ENCODE measurements at places on chromosomes 7 and 10.

DNA sequence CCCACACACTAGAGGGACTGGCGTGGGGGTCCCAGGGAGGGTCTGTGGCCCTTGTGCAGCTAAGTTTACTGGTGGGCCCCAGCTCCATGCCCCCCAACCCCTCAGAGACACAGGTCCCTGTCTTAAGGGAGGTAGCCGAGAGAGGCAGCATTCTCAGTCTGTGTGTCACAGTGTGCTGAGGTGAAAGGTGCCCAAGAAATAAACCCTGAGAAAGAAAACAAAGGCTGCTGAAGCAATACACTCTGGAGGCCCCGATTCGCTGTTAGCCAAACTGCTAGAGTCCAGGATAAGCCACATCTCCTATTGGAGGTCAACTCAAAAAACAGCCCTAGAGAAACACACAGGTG lies 28.6 kb upstream of the NDST2 start:
- peak; percentile 24 for DNase-seq

- peak; percentile 56 for DNase-seq
These were observed 13.0 kb downstream of the MXI1 start for GRCh38 chr10:110220398-110220797.

DNA sequence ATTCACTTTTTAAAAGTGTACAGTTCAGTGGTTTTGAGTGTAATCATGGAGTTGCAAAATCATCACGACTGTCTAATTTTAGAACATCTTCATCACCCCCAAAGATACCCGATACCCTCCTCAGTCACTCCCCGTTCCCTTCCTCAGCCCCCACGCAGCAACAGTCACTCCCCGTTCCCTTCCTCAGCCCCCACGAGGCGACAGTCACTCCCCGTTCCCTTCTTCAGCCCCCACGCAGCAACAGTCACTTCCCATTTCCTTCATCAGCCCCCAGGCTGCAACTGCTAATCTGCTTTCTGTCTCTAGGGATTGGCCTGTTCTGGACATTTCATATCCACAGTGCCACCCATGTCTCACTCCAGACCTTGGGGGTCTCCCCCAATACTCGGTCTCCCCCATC lies 161.6 kb upstream of the PPP2R2D start:
- DNase-seq = no peak

DNA sequence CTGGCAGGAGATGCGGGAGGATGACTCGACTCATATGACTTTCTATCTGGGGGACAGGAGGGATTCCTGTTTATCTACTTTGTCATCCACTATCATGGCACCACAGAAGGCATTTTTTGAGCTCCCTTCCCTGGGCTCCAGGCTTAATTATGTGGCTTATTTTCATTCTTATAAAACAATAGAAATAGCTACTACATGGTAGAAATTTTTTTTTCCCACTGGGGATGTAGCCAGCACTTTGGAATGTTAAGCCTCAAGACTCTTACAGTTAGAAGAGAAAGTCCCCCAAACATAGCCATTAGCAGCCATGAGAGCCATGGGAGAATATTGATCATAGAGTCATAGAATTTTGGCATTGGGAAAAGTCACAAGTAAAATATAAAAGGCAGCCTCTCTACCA lies 14.6 kb upstream of the FAM180A start:
- DNase-seq = no peak

DNA sequence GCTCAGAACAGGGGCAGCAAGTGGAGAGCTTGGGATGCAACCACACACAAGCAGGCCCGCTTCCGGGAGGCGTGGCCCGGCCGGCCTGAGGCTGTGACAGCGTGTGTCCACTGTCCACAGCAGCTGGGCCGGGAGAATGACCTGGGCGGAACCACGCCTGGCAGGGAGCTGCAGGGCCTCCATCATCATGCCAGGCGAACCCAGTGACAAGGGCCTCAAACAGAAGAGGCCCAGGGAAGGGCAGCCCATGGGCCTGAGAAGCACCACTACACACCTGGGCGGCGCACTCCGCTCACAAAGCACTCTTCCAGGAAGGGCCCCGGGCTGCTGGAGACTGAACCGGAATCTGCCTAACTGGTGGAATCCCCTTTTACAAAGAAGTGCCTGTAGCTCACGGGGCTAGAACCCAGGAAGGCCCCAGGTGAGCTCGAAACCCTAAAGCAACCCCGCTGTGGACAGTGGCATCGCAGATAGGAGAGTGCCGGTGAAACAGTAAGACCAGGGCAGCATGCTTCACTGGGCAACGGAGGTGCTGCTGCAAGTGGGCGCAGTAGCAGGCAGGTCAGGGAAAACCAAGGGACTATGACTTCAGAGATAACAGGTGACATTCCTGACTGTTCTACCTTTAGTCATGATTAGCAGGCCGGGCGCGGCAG lies 66.0 kb downstream of the MAD1L1 start:
- peak; percentile 78 for DNase-seq

DNA sequence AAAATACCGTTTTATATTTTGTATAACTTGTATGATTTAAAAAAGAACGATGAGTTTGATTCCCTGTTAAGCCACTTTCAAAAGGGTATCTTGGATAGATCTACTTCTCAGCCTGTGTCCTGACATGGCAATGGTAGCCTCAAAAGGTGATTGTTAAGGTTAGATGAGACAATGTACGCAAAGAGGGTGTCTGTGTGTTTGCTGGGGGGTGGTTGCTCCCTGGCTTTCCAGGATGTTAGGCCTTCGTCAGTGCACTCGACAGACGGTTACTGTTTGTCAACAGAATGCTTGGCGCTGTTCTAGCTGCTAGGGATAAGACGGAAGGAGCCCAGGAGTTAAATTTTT lies 90.3 kb downstream of the NEURL1 start:
- DNase-seq = no peak

- no peak for DNase-seq
These were observed 12.5 kb upstream of the SRGN start for GRCh38 chr10:69075431-69075830.

DNA sequence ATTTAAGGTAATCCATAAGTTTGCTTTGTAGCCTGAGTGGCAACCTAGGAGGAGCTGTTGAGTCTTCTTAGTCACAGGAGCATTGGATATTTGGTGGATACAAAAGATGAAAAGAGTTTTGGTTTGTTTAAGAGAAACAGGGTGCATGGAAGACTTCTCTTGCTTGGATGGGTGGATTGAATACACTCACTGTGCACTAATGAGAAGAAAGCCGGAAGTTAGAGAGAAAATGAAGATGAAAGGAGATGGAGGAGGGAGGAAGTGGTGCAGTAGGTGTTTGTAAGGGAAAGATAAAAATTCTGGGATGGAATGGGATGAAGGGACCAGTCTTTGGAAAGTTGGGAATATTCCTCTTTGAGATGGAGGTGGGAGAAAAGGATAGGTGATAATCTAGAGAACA lies 7.7 kb downstream of the MDFIC start:
- no peak for DNase-seq

GRCh38 chr7:44484482-44485313 lies 5.8 kb downstream of the NUDCD3 start:
- no peak for DNase-seq

DNA sequence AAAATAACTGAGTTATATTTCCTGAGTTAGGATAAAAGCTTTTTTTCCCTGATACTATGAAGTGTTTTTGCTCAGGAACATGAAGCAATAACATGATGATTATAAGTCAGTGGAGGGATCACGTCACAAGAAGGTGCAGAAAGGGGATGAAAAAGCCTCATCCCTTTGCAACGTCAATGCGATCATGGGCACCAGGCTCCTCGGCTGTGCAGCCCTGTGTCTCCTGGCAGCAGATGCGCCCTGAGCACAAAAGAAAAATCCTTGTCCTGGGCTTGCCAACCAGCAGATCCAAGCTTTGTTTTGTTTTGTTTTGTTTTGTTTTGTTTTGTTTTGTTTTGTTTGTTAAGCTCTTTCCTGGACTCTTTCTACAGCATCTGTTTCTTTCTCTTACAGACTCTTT lies 103.5 kb upstream of the PRSS1 start:
- DNase-seq = no peak

DNA sequence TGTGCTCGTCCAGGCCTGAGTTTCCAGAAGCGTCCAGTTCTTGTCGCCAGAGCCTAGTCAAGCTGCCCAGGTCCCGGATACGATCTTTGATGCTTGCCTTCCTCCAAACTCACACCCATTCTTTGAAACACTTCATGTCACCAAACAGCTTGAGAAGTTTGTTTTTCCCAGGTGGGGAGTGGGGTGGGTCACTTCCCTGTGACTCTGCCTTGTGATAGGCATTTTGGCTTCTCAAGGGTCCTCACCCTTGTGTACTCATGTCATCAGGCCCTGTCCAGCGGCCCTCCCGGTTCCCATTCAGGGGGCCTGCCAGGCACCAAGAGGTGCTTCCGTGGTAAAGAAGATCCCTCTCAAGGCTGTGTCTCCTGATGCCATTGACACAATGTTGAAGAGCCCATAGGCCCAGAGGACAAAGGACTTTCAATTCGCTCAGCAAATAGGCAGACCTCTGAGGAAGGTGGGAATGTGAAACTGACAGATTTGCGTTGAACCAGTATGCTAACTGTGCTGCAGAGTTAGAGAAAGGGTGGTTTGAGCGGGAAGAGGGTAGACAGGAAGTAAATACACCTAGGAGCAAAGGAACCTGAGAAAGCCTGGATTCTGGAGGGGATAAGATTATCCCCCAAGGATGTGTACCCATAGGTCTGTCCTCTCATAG lies 24.7 kb upstream of the SFTPA1 start:
- no peak for DNase-seq

- DNase-seq = no peak
These were observed 126.8 kb downstream of the WDFY4 start for GRCh38 chr10:48811461-48811860.

- no peak for DNase-seq
These were observed 508.5 kb downstream of the DNAJB6 start for GRCh38 chr7:157845203-157845835.

DNA sequence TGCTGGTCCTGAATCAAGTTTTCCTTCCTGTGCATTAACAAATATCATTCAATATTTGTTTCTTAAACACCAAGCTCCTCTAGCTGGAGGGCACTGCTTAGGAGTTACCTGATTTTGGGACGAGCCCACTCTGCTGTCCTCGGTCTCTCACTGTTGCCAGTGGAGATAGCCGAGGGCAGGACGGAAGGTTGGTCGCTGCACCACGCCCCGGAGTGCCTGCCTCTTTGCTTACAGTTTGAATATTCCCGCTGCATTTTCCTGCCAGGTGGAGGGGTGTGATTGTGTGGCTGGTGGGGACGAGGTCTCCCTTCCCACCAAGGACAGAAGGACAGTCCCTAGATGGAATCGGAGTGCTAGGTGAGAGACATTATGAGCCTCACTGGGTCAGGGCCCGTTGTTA lies 201.5 kb downstream of the DNAJB6 start:
- DNase-seq = no peak

DNA sequence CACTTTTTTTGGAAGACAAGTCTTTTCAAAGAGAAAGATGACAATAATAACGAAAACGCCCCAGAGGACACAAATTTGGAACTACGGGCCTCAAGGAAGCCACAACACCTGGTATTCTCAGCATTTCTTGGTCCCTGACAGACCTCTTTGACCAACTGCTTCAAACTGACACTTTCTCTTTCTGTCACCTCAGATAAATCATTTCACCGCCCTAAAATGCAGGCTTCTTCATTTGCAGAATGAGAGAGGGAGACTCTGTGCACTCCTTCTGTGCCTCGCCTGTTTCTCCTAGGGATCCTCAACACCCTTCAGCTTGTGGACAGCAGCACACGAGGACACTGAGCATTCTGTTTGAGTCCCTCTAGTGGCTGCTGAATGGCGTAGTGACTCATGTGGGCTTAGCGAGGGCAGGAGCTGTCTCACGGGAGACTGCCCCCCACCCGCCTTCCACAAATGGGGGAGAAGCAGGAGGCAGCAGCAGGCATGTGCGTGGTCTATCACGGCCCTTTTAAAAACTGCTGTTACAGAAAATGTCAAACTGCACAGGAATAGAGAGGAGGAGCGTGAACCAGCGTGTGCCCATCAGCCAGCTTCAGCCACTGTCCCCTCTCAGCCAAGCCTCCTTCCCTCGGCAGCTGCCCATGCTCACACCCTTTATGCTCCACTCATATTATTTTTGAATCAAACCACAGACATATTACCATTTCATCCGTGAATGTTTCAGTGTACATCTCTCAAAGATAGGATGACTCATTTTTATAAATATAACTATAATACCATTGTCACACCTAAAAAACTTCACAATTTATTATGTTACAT lies 41.4 kb downstream of the GSDME start:
- no peak for DNase-seq

- DNase-seq = no peak
These were observed 142.5 kb downstream of the WDR37 start for GRCh38 chr10:1198453-1199344.

DNA sequence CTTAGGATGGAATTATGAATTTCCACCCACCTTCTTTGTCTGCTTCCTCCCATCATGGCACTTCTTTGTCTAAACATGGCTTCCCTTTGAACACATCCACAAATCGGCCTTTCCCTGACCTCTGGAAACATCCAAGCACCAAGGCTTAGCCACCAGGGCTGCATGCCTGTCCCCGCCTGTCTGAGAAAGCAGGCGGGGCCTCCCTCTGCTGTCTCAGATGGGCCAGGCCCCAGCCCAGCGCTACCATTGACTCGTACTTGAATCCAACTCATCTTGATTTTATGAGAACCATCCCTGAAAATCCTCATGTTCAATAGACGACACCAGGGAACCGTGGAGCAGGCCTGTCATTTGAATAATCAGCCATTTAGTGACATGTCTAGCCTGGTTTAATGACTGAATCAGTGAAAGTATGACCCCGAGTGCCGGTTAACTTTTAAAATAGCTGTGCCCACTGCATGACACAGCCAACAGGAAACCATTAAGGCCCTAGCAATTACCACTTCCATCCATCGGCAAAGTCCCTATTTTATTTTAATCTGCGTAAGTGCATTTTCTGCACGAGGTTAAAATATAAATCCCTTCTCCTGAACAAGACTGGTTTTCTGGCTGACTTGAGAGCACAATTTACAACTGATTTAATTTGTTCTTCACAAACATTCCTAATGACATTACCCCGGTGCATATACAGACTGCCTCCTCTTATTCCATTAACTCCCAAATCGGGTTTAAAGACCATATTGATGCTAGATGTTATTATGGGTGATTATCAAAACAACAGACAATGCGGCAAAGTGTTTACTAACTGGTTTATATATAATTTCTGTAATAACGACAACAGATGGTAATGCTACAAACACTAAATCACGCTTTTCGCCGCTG lies 194.7 kb downstream of the BUB3 start:
- no peak for DNase-seq

GRCh38 chr10:785089-785860 lies 95.8 kb upstream of the DIP2C start:
- DNase-seq = peak; percentile 21

DNA sequence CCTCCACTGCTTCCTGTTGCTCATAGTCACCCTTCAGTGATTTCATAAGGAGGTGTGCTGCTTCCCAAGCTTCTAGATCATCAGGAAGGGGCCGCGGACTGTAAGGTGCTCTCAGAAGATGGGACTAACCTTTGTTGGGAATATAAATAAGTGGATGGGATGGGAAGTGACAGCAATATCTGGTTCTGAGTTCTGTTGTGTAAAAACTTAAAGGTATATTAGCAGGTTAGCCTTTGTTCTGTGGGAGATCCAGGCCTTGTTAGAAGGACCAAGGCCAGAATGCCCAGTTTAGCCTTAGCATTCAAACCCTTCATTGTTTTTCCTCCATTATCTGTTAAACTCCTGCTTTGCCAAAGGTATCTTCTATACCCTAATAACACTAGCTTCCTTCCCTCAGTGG lies 12.4 kb downstream of the BUB3 start:
- DNase-seq = no peak

All from right cardiac atrium (tissue), 5 donors.